Globus pallidus (tissue), 1 donor: ENCODE measurements at places on chromosomes 11 and 22.

GRCh38 chr22:41523464-41524221 lies 20.6 kb downstream of the POLR3H start:
- no peak for DNase-seq

- DNase-seq = peak; percentile 67
These were observed 27.0 kb upstream of the SLC25A18 start for GRCh38 chr22:17536269-17536668.

- DNase-seq = no peak
These were observed 13.2 kb downstream of the TANGO2 start for GRCh38 chr22:20034143-20034542.

DNA sequence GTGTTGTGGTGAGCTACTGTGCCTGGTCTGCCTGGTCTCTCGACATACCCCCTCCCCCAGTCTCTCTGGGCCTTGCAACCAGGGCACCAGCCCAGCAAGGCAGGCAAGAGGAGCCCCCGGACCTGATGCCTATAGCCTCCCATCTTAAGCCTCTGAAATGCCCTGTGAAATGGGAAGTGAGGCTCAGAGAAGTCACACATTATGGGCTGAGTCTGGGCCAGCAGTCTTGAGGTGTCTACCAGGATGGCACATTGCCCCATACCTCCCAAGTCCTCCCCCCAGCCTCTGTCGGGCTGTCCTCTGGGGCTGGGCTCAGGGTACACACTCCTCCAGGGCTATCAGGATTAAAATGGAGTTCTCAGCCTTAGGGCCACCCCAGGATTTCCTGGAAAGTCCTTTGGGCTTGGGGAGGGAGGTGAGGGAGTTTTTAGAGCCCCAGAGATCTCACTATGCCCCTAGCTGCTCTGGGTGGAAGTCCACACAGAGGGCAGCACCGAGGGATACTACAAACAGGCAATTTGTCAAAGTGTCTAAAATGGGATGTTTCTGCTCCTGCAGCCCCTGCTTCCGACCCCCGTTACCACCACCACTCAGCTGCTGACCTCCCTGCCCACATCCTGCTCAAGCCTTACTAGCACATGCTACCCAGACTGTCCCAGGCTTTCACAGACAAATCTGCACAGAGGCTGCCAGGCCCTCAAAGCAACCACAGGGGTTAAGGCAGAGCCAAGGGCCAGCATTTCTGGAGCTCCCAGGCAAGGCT lies 3.1 kb upstream of the SH3BP1 start:
- DNase-seq = no peak

DNA sequence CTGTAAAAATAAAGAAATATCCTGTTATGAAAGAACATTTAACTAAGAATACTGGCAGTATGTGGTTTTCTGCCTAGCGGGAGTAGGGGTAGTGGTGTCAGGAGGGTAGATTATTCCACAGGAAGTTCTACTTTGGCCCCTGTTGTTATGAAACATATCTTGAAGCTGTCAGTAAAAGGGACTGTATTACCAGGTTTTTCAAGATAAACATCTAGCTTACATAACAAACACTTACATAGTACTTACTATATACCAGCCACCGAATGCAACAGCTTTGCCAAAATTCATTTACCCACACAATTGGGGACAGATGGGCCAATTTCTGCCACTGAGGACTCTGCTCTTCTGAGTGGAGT lies 3.7 kb downstream of the TMEM123 start:
- DNase-seq = no peak

DNA sequence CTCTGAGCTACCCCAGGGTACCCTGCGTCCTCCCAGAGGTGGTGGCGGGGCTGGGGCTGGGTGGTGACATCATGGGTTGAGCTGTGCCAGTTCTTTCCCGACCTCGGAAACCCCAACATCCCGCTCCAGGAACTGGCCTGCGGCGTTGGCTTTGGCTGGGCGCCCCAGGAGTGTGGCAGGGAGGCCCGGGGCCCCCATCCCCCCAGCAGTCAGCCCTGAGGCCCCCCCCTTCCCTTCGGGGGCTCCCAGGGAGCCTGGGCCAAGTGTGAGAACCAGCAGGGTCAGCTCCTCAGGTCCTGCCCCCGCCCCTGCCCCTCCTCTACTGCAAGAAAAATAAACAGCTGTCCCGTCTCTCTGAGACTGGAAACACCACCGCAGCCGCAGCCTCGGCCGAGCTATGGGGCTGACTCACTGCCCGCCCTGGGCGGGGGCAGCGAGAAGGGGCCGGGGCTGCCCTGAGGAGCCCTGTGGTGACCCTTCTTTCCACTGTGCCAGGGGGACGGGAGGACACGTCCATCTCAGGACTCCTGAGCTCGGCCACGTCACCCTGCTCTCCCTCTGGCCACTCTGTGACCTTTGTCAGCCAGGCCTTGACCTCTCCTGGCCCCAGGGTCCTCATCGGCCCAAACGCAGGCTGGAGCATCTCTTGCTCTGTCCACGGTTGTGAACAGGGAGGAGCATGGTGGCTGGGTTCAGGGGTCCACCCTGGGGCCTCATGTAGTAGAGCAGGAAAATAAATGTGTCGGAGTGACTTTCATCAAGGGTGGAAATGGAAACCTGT lies 73.4 kb downstream of the WNT7B start:
- DNase-seq = no peak

DNA sequence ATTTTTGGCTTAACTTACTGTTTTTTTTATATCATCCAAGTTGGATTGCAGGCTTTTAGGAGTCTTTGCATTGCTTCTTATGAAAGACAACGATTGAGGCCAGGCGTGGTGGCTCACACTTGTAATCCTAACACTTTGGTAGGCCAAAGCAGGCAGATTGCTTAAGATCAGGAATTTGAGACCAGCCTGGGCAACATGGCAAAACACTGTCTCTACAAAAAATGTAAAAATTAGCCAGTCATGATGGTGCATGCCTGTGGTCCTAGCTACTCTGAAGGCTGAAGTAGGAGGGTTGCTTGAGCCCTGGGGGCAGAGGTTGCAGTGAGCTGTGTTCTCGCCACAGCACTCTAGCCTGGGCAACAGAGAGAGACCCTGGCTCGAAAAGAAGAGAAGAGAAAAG lies 56.6 kb downstream of the BID start:
- no peak for DNase-seq

GRCh38 chr11:118929501-118930093 lies 3.9 kb upstream of the BCL9L start:
- DNase-seq = peak; percentile 81

GRCh38 chr11:95229993-95230809 lies 801 bp downstream of the SESN3 start:
- peak; percentile 45 for DNase-seq

DNA sequence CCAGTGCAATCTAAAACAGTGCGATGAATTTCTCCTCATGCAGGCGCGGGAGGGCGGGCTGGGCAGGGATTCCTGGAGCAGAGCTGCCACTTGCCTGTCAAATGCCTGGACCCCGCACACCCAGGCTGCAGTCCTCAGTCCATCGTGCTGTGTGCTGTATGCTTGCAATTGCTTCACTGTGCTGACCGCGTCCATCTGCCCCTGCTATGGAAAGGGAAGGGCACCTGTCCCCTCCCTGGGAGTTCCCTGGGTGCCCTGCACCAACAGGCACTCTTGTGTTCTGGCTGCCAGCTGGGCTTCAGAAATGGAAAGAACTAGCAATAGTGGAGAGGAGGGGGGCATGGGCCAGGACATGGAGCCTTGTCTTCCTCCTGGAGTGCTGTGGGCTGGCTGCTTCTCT lies 185.4 kb upstream of the B3GAT1 start:
- DNase-seq = no peak

GRCh38 chr11:80412604-80413003 lies 971.8 kb upstream of the TENM4 start:
- no peak for DNase-seq

DNA sequence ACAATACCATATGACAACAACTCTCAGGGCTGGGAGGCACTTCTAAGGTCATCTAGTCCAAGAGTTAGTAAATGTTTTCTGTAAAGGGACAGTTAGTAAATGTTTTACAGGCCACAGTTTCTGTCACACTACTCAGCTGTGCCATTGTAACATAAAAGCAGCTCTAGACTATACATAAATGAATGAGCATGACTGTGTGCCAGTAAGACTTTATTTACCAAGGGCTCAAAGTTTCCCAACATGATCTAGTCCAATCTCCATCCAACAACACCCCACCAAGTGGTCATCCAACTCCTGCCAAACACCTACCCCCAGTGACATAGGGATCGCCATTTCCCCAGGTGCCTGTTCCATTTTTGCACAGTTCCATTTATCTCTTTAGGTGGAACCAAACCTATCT lies 12.1 kb downstream of the SERGEF start:
- DNase-seq = no peak

DNA sequence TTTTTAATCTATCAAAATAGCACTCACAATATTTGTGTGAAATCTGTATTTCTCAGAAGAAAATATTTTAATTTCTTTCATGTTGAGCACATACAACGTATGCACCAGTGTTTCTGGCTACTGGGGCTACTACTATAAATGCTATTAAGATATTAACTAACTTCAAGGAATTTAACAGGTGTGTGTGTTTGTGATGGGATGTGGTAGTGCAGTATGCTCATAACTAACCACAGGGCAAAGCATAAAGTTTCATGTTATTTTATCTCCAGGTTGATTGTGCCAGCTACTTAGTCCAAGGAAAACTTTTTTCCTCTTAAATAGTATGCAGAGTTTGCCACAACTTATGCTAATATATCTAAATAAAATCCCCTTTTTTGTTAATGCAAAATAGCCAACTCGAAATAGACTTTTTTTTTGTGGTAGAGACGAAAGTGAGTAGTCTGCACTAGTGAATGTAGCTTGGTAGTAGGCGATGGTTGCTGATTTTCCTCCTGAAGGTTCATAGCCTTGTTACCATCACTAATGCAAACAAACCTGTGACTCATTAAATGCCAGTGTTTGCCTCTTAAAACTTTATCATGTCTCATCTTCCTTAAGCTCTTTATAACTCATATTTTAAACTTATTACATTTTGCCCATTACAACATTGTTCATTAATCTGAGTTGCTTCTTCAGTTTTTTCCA lies 565.5 kb upstream of the ANO3 start:
- no peak for DNase-seq

- no peak for DNase-seq
These were observed 97.6 kb downstream of the TRIM29 start for GRCh38 chr11:120040151-120040840.

GRCh38 chr11:58926695-58927094 lies 12.6 kb upstream of the GLYATL1 start:
- no peak for DNase-seq

DNA sequence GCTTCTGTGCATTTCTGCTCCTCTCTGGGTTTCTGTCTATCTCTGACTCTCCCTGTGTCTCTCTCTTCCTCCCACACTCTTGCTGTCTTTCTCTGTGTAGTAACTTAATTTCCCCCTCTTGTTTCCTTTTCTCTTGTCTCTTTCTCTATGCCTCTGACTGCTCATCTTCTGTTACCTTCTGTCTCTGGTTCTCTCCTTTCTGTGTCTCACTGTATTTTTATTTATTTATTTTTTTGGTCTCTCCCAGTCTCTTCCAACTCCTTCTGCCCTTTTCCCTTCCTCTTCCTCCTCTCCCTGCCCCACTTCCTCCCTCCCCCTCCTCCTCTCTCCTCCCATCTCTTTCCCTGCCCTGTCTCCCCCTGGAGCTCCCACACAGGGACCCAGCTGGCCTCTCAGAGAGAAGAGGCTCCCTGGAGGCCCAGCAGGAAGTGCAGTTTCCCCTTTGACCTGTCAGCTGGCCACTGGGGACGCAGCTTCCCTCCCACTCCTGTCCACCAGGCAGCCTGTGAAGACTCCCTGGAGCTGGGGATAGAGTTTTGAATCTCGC lies 38.3 kb upstream of the MYH9 start:
- DNase-seq = no peak

GRCh38 chr22:36775586-36775963 lies 344 bp downstream of the IFT27 start:
- DNase-seq = peak; percentile 24
